ENCODE measurements at places on chromosomes 1 and 21.

DNA sequence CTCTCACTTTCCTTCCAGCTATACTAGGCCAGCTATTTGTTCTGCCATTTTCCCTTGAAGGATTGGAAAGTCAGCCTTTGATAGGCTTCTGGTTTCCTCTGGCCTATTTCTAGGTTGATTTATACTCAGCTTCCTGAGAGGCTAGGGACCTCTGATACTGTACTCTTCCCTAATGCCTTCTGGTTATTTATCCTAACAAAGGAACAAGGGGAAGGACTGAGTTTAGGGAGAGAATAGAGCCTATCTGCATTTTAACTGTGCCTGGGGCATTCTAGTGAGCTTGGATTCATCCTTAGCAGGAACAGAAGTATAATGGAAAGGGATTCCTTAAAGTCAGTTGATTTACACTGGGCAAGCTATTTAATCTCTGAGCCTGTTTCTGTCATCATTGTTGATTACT is 11.8 kb upstream of the TMEM39B start:
- no peak for DNase-seq

DNA sequence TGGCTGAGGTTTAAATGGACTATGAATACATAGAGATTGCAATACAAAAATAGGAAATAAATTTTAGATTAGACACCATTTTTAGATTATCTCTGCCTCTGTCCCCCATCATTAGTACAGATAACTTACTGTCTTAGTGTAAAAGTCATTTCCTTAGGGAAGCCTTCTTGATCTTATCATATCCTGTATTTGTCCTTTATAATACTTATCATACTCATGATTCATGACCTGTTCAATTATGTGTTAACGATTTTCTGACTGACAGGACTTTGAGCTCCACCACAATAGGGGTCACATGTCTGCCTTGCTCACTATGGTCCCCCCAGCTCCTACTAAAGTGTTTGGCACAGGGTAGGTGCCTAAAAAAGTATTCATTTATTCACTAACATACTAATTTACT is 14.6 kb downstream of the TEX38 start:
- peak; percentile 72 for DNase-seq

GRCh38 chr1:83705091-83705490 is 293.8 kb downstream of the TTLL7 start:
- no peak for DNase-seq

DNA sequence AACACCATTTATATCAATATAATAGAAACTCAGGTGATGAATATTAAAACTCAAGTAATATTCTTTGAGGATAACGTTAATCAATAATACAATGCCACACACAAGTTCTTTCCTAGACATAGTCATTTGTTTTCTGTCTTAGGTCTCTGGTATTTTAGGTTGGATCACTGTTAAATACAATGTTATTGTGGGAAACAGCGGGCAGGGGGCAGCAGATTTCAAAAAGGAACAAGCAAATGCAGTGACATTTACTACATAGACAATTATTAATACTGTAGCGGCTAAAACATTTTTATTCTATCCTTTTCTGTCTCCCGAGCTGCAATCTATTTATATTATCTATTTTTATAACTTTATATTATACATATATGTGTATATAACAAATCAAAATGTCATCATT is 186.4 kb upstream of the ZNHIT6 start:
- DNase-seq: peak; percentile 50

GRCh38 chr1:102853136-102853535 is 255.2 kb downstream of the COL11A1 start:
- no peak for DNase-seq

DNA sequence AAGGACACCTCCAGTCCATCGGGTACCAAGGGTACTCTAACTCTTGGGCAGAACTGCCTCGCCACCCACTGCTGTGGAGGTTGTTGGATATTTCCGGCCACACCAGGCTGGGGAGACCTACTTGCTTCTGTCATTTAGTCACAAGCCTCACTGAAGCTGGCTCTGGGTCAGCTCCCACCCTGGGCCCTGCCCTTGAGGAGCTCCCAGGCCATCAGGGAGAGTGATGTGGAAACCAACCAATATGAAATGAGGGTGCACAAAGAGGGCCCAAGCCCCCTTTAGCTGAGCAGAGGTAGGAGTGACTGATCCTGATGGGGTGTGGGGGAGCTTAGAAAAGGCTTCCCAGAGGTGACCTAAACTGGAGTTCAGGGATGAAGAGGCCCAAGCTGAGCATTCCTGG is 19.6 kb downstream of the PARS2 start:
- DNase-seq: no peak

GRCh38 chr1:163537809-163538208 is 216.1 kb downstream of the NUF2 start:
- DNase-seq: no peak

- no peak for DNase-seq
Observed at GRCh38 chr1:47752559-47752958, 244.6 kb downstream of the TRABD2B start.

GRCh38 chr1:175404177-175404576 is 211.6 kb upstream of the KIAA0040 start:
- DNase-seq: no peak

GRCh38 chr1:17011092-17011438 is 663 bp downstream of the ATP13A2 start:
- DNase-seq: no peak

GRCh38 chr1:59397139-59397858 is 100.4 kb downstream of the FGGY start:
- DNase-seq: no peak

DNA sequence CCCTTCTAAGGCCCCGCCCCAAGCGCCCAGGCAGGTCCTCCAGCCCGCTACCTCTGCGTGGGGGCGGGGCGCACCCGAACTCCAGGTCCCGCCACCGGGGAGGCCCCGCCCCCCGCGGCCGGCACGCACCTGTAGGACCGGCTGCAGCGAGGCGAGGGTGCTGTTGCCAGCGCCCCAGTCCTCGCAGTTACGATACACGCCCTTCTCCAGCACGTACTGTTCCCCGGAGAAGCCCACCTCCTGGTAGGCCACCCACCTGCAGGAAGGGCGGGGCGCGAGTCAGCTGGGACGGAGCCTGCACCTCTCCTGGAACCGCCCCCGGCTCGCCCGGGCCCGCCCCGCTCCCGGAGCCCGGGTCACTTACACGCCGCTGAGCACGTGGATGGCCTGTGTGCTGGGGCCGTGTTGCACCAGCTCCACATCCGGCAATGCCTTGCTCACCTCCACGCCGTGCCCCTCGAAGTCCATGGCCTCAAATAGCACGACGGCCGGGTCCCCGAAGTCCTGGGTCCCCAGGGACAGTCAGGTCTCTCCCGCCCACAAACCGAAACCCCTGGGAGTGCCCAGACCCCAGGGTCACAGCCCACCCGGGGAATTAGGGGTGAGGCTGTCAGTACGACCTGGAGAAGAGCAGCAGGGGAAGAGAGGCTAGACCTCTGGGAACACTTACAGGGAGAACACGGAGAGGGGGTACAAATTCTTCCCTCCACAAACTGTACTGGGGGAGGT is 17.3 kb downstream of the CRYBG2 start:
- peak; percentile 11 for DNase-seq

- DNase-seq: no peak
Observed at GRCh38 chr1:62516600-62516999, 79.8 kb downstream of the USP1 start.

DNA sequence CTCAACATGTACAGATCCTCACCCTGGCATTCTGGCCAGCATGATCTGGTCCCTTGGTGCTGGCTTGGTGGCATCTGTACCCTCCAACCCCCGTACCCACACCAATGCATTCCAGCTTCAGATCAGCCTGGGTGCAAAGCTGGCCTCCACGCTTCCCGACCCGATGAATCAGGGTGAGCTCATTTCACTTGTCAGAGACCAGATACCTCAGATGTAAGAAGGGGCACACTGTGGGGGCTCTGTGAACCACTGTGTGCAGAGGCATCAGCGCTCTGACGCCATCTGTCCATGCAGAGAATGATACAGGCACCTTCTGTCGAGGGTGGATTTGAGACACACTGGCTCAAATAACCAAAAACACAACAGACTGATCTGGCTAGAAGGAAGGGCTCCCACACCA is 76.6 kb downstream of the DMRTB1 start:
- no peak for DNase-seq

DNA sequence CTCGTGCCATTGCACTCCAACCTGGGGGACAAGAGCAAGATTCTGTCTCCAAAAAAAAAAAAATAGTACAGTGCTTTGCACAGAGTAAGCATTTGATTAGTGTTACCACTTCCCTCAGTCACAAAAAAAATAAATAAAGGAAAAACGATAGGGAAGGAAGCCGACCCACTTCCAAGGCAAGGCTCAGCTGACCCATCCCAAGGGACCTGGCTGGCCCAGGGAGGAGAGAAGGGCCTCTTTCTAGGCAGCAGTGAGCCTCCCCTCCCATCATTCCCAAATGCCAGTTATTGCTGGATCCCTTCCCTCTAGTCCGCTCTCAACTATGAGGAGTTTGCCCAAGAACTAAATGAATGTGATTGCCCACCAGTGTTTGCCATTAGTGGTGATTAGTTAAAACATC is 77.8 kb downstream of the TMEM53 start:
- DNase-seq: no peak

- no peak for DNase-seq
Observed at GRCh38 chr1:103362348-103363007, 163.0 kb upstream of the RNPC3 start.

DNA sequence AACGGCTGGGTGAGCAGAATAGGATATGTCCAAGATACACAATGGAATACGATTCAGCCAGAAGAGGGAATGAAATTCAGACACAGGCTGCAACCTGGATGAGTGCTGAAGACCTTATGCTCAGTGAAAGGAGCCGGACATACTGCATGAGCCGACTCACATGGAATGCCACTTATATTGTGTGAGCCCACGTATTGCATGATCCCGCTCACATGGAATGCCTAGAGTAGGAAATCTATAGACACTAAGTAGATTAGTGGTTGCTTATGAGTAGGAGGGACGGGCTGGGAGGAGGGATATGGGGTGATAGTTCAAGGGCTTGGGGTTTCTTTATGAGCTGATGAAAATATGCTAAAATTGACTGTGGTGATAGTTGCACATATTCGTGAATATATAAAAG is 26.8 kb downstream of the TMPRSS2 start:
- no peak for DNase-seq

DNA sequence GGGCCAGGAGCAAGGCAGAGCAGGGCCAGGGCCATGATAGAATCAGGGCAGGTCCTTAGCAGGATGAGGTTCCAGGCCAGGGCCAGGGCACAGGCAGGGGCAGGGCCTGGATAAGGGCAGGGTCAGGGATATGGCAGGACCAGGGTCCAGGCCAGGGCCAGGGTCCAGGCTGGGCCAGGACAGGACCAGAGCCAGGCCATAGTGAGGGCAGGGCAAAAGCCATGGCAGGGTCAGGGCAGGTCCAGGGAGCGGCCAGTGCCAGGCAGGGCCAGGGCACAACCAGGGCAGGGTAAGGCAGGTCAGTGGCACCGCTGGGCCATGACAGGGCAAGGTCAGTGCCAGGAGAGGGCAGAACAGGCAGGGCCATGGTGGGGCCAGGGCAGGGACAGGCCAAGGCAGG is 152.2 kb downstream of the LIPI start:
- no peak for DNase-seq

- DNase-seq: peak; percentile 72
Observed at GRCh38 chr1:21594935-21595897, 73.9 kb downstream of the RAP1GAP start.

- peak; percentile 15 for DNase-seq
Observed at GRCh38 chr1:107840725-107841124, 124.3 kb downstream of the VAV3 start.

DNA sequence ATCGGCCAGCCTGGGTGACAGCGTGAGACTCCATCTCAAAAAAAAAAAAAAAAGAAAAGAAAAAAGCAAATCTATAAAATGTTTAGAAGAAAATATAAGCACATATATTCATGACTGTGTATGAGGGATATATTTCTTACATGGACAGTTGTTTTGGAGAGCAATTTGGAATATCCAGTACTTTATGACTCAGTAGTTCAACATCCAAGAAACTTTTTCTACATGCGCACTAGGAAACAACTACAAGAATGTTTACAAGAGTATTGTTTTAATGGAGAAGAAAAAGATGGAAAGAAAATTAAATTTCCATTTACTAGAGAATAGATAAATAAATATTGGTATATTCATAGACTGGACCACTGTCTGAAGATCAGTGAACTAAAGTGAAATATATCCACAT is 77.5 kb downstream of the MAST2 start:
- DNase-seq: no peak

GRCh38 chr1:159854116-159854692 is 8.3 kb downstream of the VSIG8 start:
- DNase-seq: peak; percentile 60

DNA sequence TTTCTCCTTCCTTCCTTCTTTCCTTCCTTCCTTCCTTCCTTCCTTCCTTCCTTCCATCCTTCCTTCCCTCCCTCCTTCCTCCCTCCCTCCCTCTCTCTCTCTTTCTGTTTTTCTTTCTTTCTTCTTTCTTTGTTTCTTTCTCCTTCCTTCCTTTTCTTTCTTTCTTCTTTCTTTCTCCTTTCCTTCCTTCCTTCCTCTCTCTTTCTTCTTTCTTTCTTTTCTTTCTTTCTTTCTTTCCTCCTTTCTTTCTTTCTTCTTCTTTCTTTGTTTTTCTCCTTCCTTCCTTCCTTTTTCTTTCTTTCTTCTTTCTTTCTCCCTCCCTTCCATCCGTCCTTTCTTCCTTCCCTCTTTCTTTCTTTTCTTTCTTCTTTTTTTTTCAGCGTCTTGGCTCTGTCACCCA is 18.1 kb upstream of the IL19 start:
- DNase-seq: no peak

GRCh38 chr21:44514746-44515358 is 25.1 kb downstream of the KRTAP10-1 start:
- DNase-seq: no peak

DNA sequence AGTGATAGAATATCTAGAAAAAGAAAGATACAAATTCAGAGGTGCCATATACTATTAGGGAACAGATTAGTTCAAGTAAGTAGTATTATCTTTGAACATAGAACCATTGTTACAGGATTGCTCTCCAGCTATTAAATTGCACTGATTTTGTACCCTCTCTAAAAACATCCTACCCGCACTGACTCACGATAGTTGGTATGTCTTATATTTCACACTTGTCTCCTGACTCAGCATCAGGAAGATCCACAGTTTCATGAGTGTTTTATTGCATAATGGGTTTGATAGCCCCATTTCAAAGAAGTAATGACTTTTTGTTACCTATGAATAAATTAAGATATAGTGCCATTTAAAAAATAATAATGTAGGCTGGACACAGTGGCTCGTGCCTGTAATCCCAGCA is 6.0 kb downstream of the TATDN3 start:
- DNase-seq: no peak

GRCh38 chr1:53999920-54000319 is 18.1 kb downstream of the LDLRAD1 start:
- DNase-seq: no peak

DNA sequence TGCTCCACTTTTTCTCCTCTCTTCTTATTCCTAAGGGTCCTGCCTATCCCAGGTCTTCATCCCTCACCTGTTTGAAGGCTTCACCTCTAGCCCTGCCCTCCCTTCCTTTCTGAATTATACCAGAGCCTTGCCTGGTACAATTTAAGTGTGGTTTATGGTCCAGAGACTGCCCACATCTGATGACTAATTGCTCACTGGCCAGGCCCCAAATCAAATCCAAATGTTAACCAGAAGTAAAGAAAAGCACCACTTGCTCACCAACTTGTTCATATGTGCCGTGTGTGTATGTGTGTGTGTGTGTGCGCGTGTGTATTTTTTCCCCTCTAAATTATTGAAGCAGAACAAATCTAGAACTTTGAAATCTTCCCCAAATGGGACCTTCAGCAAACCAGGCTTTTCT is 26.4 kb downstream of the MYOM3 start:
- DNase-seq: no peak

- DNase-seq: no peak
Observed at GRCh38 chr1:67110352-67110751, 24.4 kb downstream of the C1orf141 start.
